AG08396 (cell line): ENCODE measurements at places on chromosomes 16 and 17.

DNA sequence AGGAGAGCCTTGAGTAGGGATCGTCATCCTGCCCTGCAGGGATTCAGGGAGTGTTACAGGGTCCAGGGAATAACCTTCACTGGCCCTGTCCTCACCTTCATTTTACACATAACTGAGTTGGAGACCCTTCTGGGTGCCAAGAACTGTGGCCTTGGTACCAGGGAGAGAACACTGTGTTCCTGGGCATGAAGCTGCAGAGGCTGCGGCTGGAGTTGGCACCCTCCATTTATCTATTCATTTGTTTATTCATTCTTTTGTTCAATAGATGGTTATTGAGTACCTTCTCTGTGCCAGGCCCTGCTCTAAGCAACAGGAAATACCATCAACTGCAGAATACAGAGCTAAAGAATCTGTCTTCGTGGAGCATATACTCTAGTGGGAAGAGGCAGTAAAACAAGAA is 6.7 kb downstream of the ABCC3 start:
- DNase-seq: no peak

DNA sequence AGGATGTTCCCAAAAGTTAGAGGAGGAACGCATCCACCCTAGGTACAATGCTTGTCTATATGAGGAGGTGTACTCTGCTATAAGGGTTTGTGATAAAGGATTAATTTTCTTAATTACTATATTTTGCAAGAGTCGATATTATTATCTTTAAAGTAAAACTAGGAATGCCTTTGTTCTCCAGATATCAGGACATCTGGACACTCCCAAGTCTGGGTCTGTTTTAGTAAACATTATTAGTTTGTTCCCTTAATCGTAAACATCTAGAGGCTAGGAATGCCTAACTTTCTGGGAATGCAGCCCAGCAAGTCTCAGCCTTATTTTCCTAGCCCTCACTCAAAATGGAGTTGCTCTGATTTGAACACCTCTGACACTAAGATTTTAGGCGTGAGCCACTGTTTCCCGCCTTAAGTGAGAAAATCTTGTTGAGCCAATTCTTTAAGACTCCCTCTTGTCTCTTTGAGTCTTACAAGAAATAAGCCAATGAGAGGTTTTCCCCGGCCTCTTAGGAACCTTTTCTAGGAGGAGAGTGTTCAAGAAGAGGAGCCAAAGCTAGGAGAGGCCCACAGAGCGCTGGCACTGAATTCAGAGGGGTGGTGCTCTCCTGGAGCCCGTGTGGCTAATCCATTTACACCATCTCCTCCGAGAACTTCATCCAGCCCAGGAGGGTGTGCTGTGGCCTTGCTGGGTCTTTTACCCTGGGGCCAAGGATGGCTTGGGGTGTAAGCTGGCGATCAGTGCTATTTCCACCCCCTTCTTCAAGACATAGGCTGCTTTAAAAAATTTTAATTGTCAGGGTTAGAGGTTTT is 40.9 kb downstream of the SMARCE1 start:
- no peak for DNase-seq

DNA sequence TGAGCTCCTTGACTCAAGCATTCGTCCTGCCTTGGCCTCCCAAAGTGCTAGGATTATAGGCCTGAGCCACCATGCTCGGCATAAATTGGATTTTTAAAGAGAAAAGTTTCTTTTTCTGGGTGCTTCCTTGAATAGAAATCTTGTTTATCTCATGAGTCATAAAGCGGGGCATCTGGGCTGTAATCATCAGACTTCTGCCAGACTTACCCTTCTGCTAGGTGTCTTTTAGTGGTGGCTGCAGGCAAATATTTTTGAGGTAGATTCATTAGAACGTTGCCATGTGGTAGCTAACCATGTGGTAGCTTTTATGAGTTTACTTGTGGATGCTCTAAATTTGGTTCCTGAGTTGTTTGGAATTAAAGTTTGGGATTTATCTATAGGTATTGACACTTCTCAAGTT is 13.4 kb downstream of the PGS1 start:
- DNase-seq: no peak

GRCh38 chr16:53498984-53499383 is 4.0 kb downstream of the AKTIP start:
- DNase-seq: no peak

GRCh38 chr17:40157973-40158372 is 17.6 kb downstream of the CASC3 start:
- no peak for DNase-seq

DNA sequence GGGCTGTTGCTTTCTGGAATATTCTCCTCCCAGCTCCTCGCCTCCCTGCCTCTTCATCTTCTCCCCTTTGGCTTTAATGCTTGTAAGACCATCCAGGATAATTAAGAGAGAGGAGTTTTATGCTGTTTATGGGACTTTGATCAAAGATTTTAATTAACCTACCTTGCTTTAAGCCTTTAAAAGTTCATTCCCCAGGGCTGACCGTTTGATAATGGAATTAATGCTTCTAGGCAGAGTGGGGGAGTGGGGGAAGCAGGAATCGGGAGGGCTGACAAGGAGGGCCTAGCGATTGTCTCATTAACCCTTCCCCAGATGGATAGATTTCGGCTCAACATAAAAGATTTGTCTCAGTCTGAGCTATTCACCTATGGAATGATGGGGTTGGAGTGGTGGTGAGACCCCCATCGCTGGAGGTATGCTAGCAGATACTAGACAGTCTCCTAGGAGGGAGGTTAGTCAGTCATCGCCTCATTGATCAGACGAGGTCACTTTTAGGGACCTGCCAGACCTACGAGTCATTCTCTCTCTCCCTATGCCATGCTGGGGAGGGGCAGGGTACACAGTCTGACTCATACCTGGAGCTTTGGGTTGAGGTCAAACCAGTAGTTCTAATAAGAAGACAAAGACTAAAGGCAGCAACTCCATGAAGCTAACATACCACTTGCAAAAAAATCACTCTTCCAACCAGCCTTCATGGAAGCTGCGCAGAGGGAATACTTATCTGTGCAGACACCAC is 236.6 kb upstream of the NLRP1 start:
- DNase-seq: no peak

DNA sequence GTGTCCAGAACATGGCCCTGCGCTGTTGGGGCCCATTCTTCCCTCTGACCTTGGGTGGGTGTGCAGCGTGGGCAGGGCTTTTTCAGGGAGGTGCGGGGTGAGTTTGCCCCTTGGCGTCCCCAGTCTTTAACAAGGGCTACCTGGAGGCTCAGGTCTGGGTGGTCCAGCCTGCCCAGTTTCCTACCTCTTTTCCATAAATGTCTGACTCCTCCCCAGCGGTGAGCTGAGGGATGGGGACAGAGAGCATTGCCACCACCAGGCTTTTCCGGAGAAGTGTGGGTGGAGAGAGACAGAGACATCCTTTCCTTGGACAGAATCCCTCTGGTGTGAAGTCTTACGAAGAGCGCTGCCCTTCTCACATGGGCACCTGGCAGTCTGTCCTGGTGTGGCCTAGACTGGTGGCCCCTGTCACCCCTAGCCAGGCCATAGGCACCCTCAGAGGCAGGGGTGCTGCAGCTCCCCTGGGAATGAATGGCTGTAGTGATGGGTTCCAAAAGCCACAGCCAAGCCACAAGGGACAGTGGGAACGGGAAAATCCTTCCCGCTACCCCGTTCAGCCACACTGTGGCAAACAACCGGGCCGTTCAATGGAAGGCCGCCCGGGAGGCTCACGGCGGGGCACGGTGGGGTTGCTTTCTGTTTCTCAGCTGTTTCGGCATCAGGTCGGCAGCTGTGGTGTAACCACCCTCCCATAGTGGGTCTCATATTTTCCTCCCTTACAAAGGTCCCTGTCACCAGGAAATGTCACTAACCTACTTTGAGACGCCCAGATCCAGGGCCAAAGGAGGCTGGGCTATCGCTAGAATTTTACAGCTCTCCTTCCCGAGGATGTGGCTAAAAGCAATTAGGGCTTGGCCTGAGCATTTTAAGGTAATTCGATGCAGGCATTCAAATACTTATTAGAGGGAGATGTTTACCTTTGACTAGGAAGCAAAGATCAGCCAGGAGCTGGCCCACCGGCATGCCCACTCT is 61.9 kb upstream of the GSE1 start:
- DNase-seq: no peak

DNA sequence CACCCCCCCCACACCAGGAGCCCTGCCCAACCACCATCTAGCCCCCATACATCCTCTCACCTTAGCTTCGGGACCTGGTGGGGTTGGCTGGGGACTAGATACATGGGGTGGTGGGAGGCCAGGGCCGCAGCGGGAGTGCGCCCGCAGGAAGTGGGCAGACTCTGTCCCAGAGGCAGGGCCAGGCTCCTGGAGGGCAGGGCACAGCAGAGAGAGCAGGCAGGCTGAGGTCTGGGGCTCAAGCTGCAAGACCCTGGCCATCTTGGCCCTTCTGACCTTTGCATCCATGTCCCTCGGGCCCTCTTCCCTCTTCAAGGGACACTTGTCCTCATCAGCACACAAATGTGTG is 2.7 kb downstream of the ENKD1 start:
- DNase-seq: no peak

GRCh38 chr17:1007310-1008007 is 10.5 kb downstream of the TIMM22 start:
- DNase-seq: no peak

DNA sequence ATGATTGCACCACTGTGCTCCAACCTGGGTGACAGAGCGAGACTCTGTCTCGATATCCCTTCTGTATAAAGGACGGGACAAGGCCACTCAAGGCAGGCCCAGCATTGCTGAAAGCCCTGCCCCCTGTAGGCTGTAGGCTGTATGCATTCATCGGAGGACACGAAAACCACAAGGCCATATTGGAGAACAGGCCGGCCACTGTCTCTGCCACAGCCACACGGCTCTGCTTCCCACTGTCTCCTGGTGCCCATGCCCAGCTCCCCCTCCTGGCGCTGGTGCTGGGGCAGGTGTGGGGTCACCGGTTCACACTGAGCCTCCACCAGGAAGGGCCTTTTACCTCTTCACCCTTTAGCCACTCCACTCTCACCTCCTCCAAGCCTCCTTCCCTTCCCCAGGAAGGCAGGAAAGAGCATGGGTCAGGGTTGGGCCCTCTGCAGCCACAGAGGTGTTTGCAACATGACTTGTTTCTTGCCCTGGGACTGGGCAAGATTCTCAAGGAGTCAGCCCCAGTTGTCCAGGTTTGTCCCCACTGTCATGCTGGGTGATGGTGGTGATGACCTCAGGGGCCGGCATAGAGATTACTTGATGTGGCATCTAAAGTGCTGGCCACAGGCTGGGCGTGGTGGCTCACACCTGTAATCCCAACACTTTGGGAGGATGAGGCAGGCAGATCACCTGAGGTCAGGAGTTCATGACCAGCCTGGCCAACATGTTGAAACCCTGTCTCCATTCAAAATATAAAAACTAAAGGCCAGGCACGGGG is 5.3 kb upstream of the NTN3 start:
- DNase-seq: no peak

DNA sequence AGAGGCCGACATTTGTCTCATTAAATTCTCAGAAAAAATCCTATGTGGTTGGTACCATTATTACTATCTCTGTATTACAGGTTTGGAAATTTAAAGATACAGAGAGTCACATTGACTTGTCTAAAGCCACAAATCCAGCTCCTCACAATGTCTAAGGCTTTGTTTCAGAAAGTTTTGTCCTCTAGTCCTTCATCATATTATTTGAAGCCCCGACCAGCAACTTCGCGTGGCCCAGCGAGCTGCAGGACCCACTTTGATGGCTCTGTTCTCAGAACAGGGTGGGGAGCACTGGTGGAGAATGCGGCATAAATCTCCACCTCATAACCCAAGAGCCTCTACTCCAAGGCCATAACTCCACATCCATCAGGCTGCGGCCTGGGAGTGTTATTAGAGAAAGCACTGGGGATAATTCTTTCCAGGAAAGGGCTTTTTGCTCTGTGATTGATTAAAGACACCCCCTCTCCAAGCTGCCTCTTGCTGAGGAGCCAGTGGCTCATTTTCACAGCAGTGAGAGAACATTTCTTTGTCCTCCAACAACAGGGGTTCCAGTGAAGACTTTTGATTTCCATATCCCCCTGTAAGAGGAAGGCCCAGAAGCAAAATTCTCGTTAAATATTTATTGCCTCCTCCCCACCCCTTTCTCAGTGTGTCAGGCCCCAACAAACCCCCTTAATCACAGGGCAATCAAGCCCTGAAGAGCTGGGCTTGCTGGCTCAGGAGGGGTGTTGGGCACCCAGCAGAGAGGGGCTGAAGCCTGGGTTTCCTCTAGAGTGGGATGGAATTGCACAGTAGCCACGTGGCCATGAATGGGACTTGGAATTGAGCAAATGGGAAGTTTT is 113.7 kb upstream of the CDH11 start:
- no peak for DNase-seq

GRCh38 chr16:53058441-53058840 is 3.6 kb downstream of the CHD9 start:
- DNase-seq: no peak

DNA sequence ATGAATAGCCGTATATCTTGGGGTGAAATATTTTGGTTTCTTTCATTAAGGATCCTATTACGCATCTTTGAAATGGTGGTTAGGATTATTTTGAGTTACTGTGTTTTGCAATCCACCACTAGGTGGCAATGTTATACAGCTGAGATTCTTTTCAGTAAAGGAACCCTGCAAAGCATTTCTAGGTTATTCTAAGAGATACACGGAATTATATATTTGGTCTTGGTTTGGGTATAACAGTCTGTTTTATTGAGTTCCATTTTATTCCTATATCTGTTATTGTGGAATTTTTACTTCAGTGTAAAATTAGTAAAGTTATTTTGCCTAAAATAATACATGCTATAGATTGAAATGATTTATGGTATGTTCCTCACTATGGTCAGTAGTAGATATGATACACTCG is 62.9 kb upstream of the CPHXL start:
- DNase-seq: peak; percentile 44

DNA sequence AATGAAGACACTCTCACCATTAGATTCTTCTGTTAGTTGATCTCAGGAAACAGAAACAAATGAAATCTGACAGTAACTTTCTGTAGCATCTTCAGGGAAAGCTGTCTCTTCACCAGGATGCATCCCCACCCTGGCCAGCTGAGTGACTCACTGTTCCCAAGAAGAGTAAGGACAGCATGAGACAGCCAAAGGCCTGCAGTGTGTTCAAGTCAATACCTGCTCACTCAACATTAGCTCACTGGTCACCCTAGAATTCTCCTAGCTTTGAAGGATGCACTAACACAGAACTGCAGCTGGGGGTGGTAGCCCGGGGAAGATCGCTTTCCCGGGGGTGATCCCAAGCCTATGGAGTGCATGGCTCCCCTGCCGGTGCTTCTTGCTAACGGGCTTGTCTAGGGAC is 28.2 kb upstream of the CLEC18B start:
- DNase-seq: peak; percentile 62

GRCh38 chr16:87703835-87704375 is 61.9 kb downstream of the KLHDC4 start:
- DNase-seq: no peak

- no peak for DNase-seq
Observed at GRCh38 chr16:1159973-1160772, 7.3 kb downstream of the CACNA1H start.

DNA sequence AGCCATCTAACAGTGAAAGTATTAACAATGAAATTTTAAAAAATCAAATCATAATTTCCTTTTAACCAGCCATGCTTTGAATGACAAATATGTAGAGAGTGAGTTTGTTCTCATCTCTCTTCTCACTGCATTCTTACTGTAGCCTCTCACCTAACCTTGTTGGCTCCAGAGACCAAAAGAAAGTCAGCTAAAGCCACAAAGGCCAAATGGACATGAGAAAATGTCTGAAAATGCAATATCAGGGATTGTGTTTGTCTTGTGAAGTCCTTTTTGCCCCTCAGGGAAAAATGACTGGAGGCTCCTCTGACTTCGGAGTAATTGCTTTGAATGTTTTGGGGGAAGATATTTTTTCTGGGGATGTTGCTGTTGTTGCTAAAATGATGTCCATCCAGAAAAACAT is 166.3 kb downstream of the SLC39A11 start:
- DNase-seq: no peak
